SK-N-SH (cell line): ENCODE measurements at places on chromosomes 16 and 17.
A peak's percentile ranks its signal among the peaks of the same experiment; 100 is the strongest.

GRCh38 chr16:35140293-35140986 lies 1681.0 kb downstream of the TP53TG3F start:
- no peak for DNase-seq
- H3K4me1 ChIP-seq: no peaks in the 10 kb centered on the region
- no peak overlapping the region for H3K4me3 ChIP-seq

DNA sequence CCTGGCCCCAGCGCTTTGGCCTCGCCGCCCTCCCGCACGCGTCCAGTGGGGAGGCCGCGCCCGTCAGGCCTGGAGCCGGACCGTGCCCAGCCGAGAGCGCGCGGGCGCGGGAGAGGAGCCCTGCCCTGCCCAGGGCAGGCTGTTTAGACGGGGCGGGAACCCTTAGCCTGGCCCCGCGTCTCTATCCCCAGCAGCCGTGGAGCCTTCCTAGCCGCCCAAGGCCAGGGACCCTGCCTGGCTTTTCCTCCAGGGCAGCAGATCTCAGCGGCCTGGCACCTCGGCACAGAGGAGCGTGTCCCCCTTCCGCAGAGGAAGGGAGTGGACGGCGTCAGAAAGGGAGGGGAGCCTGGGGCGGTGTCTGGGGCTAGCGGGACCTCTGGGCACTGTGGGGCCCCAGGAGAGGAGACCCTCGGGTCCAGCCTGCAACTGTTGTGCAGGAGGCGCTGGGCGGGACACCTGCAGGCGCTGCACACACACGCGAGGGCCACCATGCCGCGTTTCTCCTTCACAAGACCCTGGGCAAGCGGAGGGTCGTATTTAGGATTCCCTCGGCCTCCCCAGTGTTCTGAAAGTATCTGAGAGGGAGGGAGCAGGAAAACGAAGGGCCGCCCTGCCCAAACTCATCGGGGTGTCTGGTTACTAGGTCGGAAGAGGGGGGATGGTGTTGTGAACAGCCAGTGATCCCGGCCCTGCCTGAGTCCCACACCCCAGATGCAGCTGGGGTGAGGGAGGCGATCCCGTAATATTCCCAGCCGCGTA lies 2.3 kb upstream of the NPTX1 start:
- no peaks in the 10 kb centered on the region for H3K4me1 ChIP-seq
- H3K27me3 ChIP-seq: peaks cover 93% of the 10 kb centered on the region
- H3K27ac ChIP-seq: no peak overlapping the region
- DNase-seq: peak; percentile 73

- DNase-seq: no peak
- H3K27me3 ChIP-seq: no peaks in the 10 kb centered on the region
- H3K4me3 ChIP-seq: no peak overlapping the region
- no peaks in the 10 kb centered on the region for H3K4me1 ChIP-seq
- H3K27ac ChIP-seq: no peak overlapping the region
Measured at GRCh38 chr16:27768651-27769272, 218.8 kb downstream of the KATNIP start.

DNA sequence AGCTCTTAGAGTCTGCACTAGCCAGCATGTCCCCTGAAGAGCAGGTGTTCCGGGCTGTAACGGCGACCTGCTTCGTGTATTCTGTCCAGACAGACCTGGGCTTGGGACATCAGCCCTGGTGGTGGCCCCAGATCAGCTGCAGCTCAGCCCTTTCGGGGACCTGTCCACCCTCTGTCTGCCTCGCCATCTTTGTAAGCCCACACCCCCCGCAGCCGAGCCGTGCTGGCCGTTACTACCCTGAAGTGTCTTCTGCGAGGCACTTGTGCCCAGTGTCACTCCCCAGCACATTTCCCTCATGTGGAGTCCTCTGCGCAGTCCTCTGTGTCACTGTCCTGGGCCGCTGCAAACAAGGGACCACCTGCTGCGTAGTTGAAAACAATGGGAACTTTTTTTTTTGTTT lies 10.4 kb downstream of the CARD14 start:
- H3K27me3 ChIP-seq: 0 out of 2 replicates have a peak, but pooled peaks cover 1% of the 10 kb centered on the region
- DNase-seq: no peak
- no peaks in the 10 kb centered on the region for H3K4me1 ChIP-seq

DNA sequence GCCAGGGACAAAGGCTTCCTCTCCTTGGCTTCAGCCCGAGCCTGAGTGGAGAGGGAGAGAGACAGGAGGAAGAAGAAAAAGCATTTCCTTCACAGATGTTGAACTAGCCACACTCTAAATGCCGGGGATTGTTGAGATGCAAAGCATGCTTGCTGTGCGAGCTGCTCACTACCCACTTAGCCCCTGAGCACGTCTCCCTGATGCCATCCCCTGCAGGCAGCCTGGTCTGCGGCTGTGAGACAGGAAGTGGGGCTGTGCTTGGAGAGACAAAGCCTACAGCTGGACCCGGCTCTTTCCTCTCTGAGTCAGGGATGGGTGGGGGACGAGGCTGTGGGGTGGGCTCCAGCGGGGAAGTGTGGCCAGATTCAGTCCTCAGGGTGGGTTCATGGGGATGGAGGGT lies 13.7 kb downstream of the WNT9B start:
- DNase-seq: peak; percentile 51
- H3K27ac ChIP-seq: no peak overlapping the region
- H3K27me3 ChIP-seq: 0 out of 2 replicates have a peak, but pooled peaks cover 2% of the 10 kb centered on the region
- H3K4me1 ChIP-seq: peaks cover 5% of the 10 kb centered on the region; the same call in 1 of the 2 replicates

- no peak overlapping the region for H3K27ac ChIP-seq
- H3K4me1 ChIP-seq: no peaks in the 10 kb centered on the region
- no peaks in the 10 kb centered on the region for H3K27me3 ChIP-seq
- no peak overlapping the region for H3K4me3 ChIP-seq
- DNase-seq: no peak
Measured at GRCh38 chr17:60665602-60666001, 12.0 kb upstream of the BCAS3 start.

DNA sequence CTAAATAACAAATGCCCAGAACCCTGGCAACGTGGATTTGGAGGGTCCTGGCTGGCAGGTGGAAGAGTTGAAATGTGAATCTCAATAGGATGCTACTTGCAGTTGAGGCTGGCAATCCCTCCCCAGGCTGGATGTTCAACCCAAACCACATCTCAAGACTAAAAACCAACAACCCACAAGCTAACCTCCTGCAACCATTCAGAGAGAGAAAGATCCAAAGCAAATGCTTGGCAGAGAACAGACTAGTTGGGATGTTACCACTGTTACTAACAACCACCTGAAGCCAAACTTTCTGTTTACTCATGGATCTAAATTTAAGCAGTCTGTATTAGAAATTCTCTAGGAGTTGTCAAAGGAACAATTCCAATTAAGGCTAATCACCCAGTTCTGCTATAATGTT lies 27.9 kb downstream of the SMG6 start:
- H3K27me3 ChIP-seq: no peaks in the 10 kb centered on the region
- no peaks in the 10 kb centered on the region for H3K4me1 ChIP-seq
- no peak overlapping the region for H3K27ac ChIP-seq
- no peak overlapping the region for H3K4me3 ChIP-seq
- H3K36me3 ChIP-seq: peaks cover 31% of the 10 kb centered on the region

DNA sequence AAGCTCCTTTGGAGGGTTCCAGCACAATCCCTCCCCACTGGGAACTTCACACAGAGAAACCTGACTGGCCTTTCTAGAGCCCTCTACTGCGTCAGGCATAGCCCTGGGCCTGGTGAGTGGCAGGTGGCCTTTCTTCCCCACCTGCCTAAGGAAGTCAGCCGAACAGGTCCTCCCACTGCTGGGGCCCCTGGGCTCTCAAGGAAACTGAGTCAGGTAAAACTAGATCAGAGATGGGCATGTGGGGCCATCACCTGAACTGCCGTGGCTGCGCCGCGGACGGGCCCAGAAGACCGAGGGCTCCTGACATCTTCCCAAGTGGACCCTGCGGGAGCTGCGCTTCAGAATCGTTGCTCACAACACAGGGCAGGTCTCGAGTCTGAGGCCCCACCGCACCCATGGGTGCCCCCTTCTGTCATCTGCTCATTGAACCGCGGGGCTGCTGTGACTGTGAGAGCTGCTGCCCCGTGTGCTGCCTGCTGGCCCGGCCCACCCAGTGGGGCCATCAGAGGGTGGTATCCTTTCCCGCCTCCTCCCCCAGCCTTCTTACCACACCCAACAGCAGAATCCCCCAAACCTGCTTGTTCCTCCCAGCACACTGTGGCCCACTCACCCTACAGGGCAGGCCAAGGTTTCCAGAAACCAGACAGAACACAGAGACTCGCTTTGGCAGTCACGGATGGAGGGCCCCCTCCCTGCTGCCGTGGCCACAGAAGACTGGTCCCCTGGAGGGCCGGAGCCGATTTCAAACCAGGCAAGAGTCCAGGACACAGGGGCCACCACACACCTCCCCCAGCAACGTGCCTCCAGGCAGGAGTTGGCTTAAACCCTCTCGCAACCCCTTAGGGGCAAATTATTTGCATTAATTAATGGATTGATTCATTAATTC lies 81.1 kb downstream of the TBC1D16 start:
- no peak overlapping the region for H3K4me3 ChIP-seq
- peak; percentile 21 for DNase-seq
- peaks cover 19% of the 10 kb centered on the region for H3K36me3 ChIP-seq
- H3K27ac ChIP-seq: no peak overlapping the region
- no peaks in the 10 kb centered on the region for H3K27me3 ChIP-seq

- H3K27me3 ChIP-seq: no peaks in the 10 kb centered on the region
- H3K27ac ChIP-seq: no peak overlapping the region
- DNase-seq: peak; percentile 29
- H3K4me3 ChIP-seq: no peak overlapping the region
Measured at GRCh38 chr17:83177611-83178532, 98.5 kb downstream of the METRNL start.

DNA sequence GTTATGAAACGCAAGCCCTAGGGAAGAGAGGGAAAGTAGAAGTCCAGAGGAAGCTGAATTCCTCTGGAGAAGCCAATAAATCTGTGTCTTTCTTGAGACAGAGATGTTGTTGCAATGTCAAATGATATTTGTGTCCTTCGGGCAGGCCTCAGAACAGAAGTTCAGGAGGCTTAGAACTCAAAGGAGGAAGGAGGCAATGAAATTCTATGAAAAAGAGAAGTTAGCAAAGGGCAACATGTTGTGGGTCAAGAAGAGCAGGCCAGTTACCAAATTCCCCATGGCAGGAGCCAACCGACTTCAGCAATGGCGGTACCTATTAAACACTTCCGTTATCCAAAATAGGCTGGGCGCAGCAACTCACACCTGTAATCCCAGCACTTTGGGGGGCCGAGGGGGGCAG lies 109.0 kb upstream of the DHX40 start:
- H3K27ac ChIP-seq: no peak overlapping the region
- no peaks in the 10 kb centered on the region for H3K27me3 ChIP-seq
- H3K4me3 ChIP-seq: no peak overlapping the region
- H3K4me1 ChIP-seq: 0 out of 2 replicates have a peak, but pooled peaks cover 10% of the 10 kb centered on the region
- no peak for DNase-seq
